Kidney glomerular epithelial cell (primary cell): ENCODE measurements at places on chromosomes 12 and 14.

DNA sequence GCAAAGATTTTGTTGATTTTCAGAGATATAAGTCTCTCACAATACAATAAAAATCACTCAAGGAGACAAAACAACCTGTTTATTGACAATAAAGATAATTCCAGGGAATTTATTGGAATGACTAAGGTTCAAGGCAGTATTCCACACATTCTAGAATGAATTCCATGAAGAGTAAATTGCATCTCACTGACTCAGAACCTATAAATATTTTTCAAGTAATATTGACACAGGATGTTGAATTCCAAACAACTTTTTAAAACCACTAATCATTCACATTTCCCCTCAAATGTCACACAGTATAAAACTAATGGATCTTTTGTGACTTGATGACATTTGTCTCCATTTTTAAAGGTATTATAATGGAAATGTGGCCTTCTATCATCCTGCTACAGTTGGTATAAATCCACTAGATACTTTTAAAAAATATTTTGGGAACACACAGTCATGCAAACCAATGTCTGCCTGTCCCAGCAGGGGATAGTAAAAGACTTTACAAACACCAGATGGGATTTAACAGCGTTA is 42.1 kb upstream of the LGR5 start:
- no peak for DNase-seq

DNA sequence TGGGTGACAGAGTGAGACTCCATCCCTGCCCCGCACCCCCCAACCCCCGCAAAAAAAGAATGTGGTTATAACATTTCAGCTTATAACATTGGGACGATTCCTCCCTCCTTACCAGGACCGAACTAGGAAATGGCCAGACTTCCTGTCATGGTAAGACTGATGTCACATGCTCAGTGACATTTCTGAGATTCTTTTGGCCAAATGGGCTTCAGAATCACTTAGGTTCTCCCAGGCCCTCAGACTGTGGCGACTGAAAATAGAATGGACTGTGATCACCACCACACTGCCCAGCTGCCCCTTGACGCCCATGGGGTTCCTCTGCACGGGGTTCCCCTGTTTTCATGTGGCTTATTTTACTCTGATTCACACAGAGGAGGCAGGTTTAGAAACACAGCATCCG is 115.0 kb upstream of the EVL start:
- DNase-seq: no peak

GRCh38 chr12:70660620-70661219 is 23.5 kb upstream of the PTPRB start:
- peak; percentile 9 for DNase-seq

- DNase-seq: no peak
These were observed 401.7 kb downstream of the DPF3 start for GRCh38 chr14:72492196-72492595.

- DNase-seq: no peak
These were observed 109.8 kb upstream of the FOXG1 start for GRCh38 chr14:28656704-28657255.

DNA sequence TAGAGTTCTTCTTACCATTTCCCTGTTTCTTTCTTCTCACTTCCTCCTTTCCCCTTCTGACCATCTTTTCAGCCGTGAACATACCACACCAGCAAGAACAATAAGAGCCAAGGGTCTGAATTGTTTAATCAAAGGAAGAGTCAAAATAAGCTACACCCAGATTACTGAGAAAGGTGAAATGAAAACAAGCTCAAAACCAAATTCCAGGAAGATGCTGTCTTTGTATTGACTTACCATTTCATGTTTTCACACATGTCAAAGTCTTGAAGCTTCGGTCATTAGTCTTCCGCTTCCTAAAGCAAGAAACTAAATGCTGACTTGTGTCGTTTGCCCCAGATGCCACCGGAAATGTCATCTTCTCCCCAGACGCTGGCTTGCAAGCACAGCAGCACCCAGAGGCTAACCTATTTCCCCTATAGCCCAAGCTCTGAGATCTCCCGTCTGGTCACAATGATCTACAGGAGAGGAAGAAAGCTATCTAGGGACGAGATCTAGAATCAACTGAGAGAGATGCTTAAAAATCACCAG is 136.5 kb upstream of the AMIGO2 start:
- DNase-seq: no peak

DNA sequence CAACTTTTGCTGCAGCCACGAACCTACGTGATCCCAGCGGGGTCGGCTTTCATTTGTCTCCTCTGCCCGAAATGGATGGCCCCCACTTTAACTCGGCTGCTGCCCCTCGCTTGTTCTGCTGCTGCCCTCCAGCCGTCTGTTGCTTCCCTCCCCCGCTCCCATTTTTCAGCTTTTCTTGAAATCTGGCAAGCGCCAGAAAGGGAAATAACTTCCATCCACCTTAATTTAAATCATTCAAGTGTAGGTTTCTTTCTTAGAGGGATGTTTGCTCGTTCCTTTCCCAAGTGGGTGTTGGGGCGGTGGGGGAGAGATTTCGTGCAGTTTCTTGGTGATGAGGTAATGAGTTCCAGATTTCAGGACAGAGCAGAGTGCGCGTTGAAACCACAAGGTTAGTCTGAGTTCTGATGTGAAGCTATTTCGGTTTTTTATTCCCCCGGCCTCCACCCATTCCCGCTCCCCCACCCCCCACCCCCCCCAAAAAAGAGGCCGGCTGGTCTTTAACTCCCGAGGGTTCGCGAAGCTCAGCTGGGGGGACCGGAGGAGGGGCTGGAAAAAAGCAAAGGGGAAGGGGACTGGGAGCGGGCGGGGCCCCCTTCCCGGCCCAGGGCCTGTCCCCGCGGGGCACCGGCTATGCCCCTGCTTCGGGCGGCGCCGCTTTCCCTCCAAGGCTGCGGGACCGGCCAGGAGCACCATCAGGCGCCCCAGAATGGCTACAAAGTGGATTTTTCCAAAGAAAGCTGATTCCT is 2.2 kb upstream of the ZFP36L1 start:
- DNase-seq: peak; percentile 52

DNA sequence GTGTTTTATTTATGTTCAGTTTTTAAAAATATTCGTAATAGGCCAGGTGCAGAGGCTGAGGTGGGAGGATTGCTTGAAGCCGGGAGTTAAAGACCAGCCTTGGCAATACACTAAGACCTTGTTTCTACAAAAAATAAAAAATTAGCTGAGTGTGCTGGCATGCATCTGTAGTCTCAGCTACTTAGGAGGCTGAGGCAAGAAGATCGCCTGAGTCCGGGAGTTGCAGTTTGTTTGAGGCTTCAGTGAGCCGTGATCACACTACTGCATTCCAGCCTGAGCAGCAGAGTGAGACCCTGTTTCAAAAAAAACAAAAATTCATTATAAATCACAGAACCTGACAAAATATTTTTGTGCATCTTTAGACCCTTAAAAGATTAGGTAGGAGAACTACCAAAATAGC is 240.1 kb upstream of the ARHGAP5 start:
- peak; percentile 72 for DNase-seq

DNA sequence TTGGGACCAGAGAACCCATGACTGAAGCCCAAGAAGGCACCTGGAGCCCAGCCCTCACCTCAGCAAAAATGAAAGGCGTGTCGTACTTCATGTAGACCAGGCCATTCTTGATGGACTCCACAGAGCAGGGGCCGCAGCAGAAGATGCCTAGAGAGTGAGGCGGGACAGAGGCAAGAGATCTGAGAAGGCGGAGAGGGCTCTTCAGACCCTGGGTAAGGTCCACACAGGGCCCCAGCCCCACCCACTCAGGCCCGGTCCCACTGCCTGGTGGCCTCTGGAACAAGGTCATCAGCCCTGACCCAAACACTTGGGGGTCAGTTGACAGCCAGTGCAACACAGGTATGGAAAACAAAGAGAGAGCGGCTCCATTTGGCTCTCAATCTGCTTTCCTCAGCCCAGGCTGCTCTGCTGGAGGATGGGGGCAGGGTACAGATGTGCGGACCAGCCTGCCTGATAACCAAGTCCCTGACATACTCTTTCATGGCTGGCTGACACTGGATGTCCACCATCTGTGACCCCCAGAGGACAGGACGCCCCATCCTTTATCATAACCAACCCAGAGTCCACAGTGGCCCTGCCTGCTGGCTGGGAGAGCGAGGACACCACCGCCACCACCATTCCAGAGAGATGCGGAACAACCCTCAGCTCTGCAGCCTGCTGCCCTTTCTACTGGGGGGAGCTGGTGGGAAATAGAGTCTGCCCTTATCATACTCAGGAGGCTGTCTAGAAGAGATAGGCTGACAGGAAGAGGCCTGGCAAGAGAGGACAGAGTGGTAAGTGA is 6.9 kb downstream of the TGM1 start:
- DNase-seq: no peak

DNA sequence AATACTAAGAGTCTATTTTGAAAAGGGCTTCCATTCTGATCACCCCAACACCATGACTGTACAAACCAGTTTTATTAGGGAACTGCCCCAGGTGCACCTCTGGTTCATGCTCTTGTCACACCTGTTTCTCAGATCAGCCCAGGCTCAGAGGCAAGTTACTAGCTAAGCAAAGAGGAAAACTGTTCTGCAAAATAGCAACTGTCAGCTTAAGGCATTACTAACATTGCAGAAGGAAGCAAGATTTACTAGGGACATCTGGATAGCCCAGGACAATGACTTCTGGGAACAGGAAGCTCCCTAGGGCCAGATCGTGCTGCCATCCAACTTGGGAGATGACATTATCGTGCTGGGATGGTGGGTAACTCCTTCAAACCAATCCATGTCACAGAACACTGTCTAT is 30.1 kb downstream of the ANAPC7 start:
- DNase-seq: no peak

DNA sequence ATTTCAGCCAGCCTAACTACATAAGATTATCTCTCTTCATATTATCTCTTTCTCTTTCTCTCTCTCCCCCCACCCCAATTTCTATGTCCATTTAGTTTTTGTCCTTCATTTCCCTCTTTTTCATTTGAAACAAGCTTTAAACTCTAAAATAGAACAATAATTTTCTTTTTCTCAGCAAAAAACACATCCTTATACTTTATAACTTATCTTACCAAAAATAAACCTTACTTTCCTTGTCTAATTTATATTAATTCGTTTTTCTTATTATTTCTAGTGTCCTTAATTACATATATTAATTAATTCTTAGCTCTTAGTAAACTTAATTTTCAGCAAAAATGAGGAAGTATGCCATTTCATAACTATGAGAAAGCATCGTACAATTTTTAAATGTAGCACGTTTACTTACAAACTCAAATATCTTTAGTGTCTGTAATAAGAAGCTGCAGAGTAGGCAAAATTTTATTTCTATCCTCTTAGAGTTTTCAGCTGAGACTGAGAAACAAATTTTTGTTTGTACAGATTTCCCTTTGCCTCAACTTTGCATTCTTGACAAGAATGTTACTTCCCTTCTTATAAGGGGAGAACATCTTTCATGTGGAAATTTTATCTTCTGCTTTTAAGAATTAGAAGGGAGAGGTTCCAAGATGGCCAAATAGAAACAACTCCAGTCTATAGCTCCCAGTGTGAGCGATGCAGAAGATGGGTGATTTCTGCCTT is 65.1 kb upstream of the ST8SIA1 start:
- DNase-seq: no peak

DNA sequence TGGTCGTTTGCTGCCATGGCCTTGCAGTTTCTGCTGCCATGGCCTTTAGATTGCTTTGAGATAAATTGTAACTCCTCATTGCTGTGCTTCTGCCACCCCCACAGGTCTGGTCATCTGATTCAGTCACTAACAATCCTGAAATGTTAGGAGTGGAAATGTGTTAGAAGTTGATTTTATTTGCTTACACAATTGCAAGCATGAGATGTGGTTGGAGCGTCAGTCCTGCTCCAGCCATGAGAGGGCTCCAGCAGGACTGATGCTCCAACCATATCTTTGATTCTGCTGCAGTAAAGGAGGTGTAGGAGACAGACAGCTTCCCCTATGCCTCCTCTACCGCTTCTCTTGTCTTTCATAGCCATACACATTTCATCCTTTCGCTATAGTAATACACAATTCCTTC is 226.8 kb upstream of the RGS6 start:
- DNase-seq: no peak

GRCh38 chr12:112340230-112340629 is 42.0 kb downstream of the HECTD4 start:
- no peak for DNase-seq

GRCh38 chr12:93325855-93326254 is 51.9 kb upstream of the NUDT4 start:
- DNase-seq: no peak

DNA sequence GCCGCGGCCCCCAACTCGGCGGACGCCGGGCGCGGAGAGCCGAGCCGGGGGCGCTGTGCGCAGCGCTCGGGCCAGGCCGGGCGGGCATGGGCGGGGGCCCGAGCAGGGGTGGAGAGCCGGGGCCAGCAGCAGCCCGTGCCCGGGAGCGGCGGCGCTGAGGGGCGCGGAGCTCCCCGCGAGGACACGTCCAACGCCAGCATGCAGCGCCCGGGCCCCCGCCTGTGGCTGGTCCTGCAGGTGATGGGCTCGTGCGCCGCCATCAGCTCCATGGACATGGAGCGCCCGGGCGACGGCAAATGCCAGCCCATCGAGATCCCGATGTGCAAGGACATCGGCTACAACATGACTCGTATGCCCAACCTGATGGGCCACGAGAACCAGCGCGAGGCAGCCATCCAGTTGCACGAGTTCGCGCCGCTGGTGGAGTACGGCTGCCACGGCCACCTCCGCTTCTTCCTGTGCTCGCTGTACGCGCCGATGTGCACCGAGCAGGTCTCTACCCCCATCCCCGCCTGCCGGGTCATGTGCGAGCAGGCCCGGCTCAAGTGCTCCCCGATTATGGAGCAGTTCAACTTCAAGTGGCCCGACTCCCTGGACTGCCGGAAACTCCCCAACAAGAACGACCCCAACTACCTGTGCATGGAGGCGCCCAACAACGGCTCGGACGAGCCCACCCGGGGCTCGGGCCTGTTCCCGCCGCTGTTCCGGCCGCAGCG is 639 bp downstream of the FZD10 start:
- no peak for DNase-seq

GRCh38 chr12:96091833-96092232 is 56.4 kb upstream of the LTA4H start:
- DNase-seq: no peak

DNA sequence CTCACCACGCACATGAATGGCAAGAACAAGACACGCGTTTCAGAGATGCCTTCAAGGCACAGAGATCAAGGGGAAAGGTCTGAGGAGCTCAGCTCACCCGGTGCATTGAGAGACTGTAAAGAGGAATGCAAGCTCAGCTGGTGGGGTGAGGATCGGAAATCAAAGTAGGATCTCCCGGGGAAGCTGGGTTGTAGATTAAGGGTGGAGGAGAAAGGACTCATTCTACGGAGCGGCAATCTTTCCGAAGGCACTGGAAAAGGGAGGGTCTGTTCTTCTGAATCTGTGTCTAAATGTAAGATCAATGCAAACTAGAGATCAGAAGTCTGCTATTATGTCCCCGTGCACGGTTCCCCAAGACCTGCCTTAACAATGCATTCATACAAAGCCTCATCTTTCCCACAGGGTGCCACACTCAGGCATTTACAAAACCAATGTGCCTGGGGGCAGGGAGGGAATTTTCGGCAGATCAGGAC is 41.6 kb upstream of the PYGL start:
- no peak for DNase-seq

GRCh38 chr14:68384335-68384734 is 408.5 kb downstream of the ZFP36L1 start:
- no peak for DNase-seq
